ENCODE measurements at places on chromosomes 2 and 18.

DNA sequence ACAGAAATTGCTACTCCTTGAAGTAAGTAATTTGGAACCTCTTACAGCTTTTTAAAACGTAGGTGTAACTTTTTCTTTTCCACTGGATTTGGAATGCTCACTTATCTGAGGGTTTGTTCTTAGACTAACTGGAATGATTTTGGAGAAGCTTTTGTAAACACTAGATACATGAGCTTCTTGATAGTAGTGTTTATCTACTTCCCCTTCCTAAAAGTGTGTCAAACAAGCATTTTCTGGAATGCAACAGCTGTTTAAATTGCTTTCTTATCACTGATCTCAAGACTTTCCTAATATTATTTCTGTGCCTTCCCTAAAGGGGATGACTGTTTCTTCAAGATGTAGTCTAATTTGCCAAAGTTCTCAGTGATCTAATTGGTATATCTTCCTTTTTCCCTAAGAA is 282.6 kb downstream of the CCDC178 start:
- DNase-seq = no peak

DNA sequence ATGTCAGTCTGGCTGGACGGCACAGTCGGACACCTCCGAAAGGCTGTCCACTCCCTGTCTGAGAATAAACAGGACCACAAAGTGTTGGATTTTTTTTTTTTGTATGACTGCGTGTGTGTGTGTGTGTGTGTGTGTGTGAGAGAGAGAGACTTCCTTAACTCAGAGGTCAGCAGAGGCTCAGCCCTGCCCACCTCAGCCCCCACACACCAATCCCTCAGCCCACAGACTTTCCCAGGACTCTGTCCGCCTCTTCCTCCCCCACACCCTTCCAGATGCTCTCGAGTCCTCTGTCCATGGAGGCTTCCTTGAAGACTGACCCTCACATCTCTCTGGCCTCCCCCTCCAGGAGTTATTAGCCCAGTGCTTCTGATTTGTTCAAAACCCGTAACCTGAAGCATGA is 147.3 kb downstream of the BCL11A start:
- no peak for DNase-seq

- no peak for DNase-seq
These were observed 16.4 kb upstream of the KCNG3 start for GRCh38 chr2:42510191-42510590.

DNA sequence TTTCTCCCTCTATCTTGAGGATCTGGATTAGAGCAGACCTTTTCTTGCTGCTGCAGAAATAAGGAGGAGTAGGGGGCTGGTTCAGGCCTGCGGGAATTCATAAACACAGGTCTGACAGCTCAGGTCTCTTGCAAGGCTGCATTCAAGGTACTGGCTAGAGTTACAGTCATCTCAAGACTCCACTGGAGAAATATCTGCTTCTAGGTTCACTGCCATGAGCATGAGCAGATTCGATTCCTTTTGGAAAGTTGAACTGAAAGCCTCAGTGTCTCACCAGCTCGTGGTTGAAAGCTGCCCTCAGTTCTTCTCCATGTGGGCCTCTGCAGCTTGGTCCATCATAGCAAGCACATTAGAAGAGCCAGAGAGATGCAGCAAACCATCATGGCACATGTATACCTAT is 124.4 kb upstream of the SETBP1 start:
- no peak for DNase-seq

Data from GM03348 (cell line).